Stimulated activated CD8-positive, alpha-beta memory T cell treated with anti-CD3 and anti-CD28 coated beads, Interleukin-4, amount 100 ng/mL, for 1 hour (primary cell): ENCODE measurements at places on chromosomes 2 and 18.

GRCh38 chr2:36706021-36706876 lies 9.7 kb downstream of the VIT start:
- DNase-seq: no peak

GRCh38 chr18:42187611-42188380 lies 232.8 kb downstream of the PIK3C3 start:
- DNase-seq: no peak

- DNase-seq: no peak
These were observed 829 bp downstream of the ACVR1C start for GRCh38 chr2:157627594-157628476.

GRCh38 chr2:216478151-216478550 lies 20.5 kb upstream of the RPL37A start:
- no peak for DNase-seq

GRCh38 chr2:235640377-235640776 lies 146.5 kb downstream of the AGAP1 start:
- DNase-seq: no peak

GRCh38 chr18:13159579-13159978 lies 59.0 kb upstream of the LDLRAD4 start:
- DNase-seq: no peak

DNA sequence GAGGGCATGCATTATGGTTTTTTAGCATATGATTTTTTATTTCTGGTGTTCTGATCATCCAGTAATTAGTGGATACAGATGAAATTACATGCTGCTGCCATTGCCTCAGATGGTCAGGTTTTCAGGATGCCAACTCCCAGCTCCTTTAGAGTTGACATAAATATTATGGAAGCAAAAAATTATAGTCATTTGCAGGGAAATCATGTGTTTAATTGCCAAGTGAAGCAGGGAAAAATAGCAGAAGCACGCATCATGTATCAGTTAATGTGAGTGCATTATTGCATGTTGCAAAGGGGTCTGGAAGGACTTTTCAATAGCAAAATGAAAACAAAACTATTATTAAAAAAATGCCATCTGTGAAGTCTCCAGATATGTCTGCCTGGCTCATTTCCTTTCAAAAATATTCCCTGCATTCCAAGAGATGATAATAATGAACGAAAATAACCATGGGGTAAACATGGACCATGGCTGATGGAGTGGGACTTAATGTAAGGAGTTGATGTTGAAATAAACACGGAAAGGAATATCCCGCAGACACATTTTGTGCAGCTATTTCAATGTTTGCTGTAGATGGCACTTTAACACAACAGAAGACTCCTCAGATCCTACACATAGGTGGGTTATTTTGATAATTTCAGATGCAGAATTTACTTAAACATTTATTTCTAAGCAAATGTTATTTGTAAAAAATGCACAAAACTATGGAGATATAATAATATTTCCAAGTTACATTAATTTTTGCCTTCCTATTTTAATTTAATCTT lies 87.7 kb upstream of the DYNAP start:
- no peak for DNase-seq

DNA sequence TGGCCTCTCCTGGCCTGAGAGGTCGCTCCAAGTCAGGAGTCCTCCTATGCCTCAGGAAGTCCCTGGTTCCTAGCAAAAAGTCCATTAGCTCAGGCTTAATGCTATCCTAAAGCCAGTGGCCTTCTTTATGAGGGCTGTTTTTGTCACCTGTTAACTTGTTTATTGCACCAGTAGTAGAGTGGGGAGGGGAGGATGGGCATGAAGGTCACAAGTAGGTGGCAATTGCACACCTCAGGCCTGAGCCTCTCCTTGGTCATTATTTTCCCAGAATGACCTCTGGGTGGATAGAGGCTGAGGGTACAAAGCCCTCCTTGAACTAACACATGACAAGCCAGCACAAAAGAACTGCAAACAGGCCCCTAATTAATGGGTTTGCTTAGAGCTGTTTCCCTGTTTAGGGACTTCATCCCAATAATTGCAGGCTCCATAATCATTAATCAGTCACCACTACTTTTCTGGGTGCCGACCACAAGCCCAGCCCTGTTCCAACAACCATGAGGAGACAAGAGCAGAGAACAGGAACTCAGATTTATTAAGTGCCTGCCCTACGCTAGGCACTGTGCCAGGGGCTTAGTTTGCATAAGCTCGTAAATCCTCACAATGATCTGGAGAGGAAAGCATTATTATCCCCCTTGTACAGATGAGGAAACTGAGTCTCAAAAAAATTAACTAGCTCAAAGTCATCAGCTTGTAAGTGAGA lies 123.0 kb upstream of the PKDCC start:
- no peak for DNase-seq

DNA sequence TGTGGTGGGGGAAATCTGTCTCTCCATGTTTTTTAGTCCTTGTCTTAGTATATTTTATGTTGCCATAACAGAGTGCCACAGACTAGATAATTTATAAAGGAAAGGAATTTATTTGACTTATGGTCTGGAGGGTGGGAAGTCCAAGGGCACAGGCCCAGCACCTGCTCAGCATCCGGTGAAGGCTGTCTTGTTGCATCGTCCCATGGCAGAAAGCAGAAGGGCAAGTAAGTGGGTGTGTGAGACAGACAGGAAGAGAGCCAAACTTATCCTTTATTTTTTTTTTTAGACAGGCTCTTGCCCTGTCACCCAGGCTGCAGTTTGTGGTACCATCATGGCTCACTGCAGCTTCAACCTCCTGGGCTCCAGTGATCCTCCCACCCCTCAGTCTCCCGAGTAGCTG lies 98.1 kb downstream of the HS1BP3 start:
- DNase-seq: no peak

DNA sequence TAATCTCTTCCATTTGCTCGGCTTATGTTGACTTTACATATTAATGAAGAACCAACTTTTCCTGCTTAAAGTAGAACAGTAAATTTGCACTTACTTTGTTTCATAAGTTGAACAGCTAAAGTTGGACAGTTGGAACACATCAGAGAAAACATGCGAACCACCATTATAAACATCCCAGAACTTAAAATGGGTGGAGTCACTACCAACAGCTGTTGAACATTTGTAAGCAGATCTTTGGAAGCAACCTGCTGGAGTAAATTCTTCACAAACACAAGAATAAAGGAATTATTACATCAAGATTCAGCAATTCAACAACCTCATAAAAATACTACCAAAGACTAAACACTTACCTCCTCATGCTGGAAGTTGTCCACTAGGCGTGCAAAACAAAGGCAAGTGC lies 96.4 kb upstream of the DNER start:
- DNase-seq: no peak

- no peak for DNase-seq
These were observed 35.0 kb upstream of the PTMA start for GRCh38 chr2:231673348-231673770.

DNA sequence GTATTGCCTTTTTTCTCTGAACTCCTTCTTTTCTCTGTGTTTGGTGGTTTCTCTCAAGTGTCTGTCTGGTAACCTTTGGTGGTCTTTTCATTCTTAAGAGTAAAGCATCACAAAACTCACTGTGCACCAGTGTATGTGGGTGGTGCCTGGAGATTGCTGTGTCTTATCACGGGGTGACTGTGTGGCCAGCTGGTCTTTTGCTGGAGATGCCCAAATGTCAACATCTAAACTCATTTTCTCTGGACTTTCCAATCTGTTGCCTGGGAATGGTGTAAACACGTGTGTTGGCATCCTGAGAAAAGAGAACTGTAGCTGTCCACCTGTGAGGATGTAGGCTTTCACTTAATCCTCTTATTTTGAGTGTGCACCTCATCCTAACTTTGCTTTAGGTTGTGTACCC lies 323.2 kb downstream of the AGPS start:
- DNase-seq: no peak

DNA sequence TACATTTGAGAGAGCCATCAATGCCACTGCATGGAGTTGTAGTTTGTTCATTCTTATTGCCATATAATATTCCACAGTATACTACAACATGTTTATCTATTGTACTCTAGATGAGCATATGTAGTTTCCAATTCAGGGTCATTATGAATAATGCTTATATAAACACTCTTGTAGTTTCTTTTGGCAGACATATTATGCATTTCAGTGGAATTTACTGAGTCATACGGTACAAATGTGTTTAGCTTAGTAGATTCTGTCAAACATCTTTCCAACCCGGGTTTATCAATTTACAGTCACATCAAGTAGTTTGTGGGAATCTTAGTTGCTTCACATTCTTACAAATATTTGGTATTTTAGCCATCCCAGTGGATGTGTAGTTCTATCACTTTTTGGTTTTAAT lies 161.1 kb downstream of the KCNH7 start:
- no peak for DNase-seq

GRCh38 chr2:24723665-24724064 lies 69.5 kb downstream of the PTRHD1 start:
- no peak for DNase-seq

DNA sequence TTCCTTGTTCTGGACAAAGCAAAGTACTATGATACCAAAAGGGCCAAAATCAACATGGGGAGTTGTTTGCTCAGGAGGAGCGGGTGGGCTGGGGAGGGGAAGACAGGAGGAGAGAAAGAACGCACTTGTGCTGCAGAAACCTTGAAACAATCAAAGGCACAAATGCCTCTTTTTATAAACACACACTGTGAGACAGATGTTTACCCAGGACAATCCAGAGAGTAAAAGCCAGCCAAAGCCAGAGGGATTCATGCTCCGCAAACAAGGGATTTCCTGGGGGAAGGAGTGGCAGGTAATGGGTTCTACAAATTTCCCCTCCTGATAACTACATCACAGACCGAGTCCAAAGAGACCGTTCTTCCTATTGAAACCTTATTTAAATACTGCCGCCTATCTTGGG lies 323.5 kb upstream of the SKOR2 start:
- DNase-seq: no peak

- DNase-seq: no peak
These were observed 117.4 kb upstream of the NPAS2 start for GRCh38 chr2:100702438-100703109.

DNA sequence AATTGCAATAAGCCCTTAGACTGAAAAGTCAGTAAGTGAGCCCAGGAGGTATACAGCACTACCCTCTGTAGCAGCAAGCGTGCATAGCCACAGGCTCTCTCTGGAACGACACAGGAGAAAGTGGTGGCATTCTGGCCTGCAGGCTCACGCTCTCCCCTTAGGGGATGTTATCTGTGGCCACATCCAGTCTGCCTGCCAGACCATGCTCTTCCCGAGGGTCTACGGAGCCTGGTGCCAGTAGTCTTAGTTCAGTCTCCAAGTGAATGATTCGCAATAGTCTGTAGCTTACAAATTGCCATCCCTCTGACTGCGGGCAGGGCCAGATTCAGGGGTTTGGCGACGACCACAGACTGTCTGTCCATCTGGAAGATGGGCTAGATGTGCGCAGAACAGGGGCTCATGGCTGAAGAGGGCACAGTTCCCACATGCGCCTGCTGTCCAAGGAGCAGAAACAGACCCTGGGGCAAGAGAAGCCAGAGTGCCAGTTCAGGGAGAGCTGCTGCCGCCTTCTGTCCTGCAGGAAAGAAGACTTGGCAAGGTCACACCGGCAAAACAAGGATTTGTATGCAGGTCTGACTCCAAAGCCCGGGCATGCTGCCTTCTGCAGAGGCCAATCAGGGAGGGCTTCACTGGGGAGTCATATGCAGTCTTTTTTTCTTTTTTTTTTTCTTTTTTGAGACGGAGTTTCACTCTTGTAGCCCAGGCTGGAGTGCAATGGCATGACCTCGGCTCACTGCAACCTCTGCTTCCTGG lies 3.5 kb upstream of the KLF11 start:
- DNase-seq: no peak

GRCh38 chr2:234025466-234025865 lies 25.0 kb upstream of the SPP2 start:
- DNase-seq: no peak

- no peak for DNase-seq
These were observed 345.3 kb upstream of the CDH2 start for GRCh38 chr18:28522236-28522635.

GRCh38 chr2:12684471-12684936 lies 32.2 kb upstream of the TRIB2 start:
- DNase-seq: no peak

DNA sequence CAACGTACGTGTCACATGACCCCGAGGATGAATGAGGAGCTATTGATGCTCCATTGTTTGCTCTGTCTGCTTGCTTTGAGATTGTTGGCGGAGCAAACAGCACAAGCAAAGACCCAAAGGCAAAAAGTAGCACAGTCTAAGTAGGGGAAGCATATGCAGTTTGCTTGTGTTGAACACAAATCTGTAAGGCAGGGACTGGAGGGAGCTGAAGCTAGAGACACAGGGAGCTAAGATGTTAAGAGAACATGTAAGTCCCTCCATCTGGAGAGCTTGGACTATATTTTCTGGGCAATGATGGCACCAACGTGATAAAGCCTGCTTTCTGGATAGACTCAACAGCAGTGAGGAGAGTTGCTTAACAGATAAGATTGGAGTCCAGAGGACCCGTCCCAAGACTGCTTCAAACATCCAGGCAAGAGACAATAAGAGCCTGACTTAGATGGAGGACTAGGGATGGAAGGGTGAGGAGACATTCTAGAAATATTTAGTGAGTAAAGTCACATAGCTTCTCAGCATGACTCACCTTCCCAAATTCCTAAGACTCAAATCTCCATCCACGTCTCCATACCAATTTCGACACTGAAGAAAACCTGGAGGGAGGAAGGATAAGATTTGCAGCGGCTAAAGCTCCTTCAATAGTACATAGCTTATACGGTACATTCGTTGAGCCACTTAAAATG lies 88.1 kb upstream of the KLF7 start:
- no peak for DNase-seq

GRCh38 chr2:201758873-201759272 lies 21.9 kb downstream of the ALS2 start:
- no peak for DNase-seq

DNA sequence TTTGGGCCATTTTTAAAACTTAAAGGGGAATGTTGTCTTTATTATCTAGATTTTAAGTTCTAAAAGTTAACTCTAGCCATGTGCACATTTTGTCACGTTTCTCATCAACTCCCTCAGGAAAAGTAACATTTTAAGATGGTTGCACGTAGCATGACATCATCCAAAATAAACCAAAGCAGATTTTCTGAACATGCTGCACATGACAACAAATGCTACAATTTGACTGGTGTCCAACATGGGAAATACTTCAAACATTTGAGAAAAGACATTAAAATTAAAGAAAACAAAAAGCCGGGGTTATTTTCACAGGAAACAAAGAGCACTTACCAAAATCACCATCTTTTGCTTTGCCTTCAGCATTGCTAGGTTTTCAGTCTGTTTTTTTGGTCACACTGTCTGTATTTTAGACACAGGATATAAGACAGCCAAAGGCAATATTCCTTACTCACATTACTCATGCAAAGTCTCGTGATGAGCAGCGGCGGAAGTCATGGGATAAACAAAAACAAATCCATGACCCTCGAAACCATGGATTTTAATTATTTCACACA lies 51.3 kb upstream of the RND3 start:
- DNase-seq: no peak

GRCh38 chr2:96135171-96135570 lies 3.1 kb downstream of the ASTL start:
- no peak for DNase-seq

- DNase-seq: no peak
These were observed 15.3 kb downstream of the CROCC2 start for GRCh38 chr2:240921311-240921994.
